Activated CD8-positive, alpha-beta T cell treated with anti-CD3 and anti-CD28 coated beads, Interleukin-2, amount 10 ng/mL, durations not matched to agents 7 days and 5 days (primary cell): ENCODE measurements at places on chromosomes 1 and 21. TPM values are rescaled to one million over a fixed set of nuclear protein-coding genes. Genes with fewer than 3 reads are reported as not detected.
A peak's percentile ranks its signal among the peaks of the same experiment; 100 is the strongest.

CFHR1 gene
- total RNA-seq, result not detected

RPE65 gene
- not detected for total RNA-seq

OR2AK2 gene
- total RNA-seq, result not detected

FCMR gene
- total RNA-seq, result 51.5 TPM

ZNF326 gene
- 18.1 TPM for total RNA-seq

NTMT2 gene
- not detected for total RNA-seq

- no peak overlapping the region for H3K27ac ChIP-seq
- no peak overlapping the region for H3K4me3 ChIP-seq
- H3K4me1 ChIP-seq, result peaks cover 5% of the 10 kb centered on the region
- no peak for DNase-seq
- H3K36me3 ChIP-seq, result peaks cover 70% of the 10 kb centered on the region
Observed at GRCh38 chr1:32831878-32832277, 14.4 kb downstream of the S100PBP start.

DNA sequence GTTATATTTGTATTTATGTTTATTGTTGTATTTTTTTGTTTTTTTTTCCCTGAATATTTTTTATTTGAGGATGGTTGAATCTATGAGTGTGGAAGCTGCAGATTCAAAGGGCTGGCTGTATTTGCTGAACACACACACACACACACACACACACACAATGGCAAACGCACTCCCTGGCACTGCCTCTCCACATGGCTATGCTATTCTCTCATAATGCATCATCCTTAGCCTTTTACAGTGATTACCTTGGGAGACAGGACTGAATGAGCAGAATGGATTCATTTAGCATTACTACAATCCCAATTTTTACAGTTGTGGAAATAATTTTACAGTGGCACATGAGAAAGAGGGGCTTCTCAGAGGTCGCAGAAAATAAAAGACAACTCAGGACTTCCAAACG lies 390.1 kb downstream of the PCP4 start:
- no peak for DNase-seq
- no peak overlapping the region for H3K4me3 ChIP-seq
- no peaks in the 10 kb centered on the region for H3K4me1 ChIP-seq
- no peaks in the 10 kb centered on the region for H3K27me3 ChIP-seq

- H3K27ac ChIP-seq, result peak overlapping the region; percentile 6
- H3K27me3 ChIP-seq, result no peaks in the 10 kb centered on the region
- peaks cover 62% of the 10 kb centered on the region for H3K36me3 ChIP-seq
- peak overlapping the region; percentile 99 for H3K4me3 ChIP-seq
- no peak for DNase-seq
Observed at GRCh38 chr1:155909894-155910293, 1.3 kb downstream of the RIT1 start.

GRCh38 chr1:159091607-159092031 lies 15.1 kb upstream of the AIM2 start:
- H3K27ac ChIP-seq, result peak overlapping the region; percentile 3
- peaks cover 10% of the 10 kb centered on the region for H3K27me3 ChIP-seq
- DNase-seq, result no peak
- peaks cover 31% of the 10 kb centered on the region for H3K4me1 ChIP-seq

DNA sequence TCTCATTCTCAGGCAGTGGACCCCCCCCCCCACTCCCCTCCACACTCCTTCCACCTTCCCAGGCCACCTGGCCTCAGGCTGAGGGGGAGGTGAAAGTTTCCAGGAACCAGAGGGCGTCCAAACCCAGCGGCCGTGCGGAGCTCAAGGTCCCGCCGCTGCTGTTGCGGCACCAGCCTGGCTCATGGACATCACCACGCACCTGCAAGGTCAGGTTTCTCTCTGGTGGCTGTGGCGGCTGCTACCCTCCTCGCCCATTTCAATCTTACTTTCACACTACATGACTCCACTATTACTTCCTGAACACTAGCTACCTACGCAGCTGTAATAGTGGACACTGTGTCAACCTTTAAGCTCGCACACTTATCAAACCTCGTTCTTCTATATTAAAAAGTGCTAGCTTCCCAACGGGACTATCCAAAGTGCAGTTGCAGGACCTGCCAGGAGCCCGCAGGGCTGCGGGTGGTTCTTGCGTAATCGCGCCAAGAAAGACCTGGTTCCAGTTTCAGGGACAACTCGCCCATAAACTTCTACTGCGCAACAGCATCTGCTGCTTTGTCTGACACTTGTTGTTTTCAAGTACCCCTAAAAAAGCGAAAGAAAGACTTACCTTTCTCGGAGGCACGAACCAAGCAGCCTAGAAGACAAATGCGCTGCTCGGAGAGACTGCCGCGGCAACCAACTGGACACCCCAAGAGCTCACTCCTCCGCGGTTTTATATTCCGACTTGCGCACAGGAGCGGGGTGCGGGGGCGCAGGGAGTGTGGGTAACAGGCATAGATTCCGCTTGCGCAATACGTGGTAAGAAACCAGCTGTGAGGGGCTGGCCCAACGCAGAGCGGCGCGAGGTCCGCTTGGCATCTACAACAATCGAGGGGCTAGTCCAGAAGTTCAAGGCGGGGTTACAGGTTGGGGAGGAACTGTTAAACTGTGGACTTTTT lies at the start of gene DIRAS3:
TSS of gene DIRAS3 (minus strand) at position 687 of the 938 bp plus-strand sequence. CDS start 3,330 bp downstream, outside the sequence.
- H3K4me3 ChIP-seq, result no peak within 1 kb of the TSS
- H3K4me1 ChIP-seq, result no peaks in the 10 kb centered on the region
- no peak within 1 kb of the TSS for H3K27ac ChIP-seq
- peaks cover 21% of the 10 kb centered on the region for H3K27me3 ChIP-seq
- no peaks in the 10 kb centered on the region for H3K36me3 ChIP-seq

DNA sequence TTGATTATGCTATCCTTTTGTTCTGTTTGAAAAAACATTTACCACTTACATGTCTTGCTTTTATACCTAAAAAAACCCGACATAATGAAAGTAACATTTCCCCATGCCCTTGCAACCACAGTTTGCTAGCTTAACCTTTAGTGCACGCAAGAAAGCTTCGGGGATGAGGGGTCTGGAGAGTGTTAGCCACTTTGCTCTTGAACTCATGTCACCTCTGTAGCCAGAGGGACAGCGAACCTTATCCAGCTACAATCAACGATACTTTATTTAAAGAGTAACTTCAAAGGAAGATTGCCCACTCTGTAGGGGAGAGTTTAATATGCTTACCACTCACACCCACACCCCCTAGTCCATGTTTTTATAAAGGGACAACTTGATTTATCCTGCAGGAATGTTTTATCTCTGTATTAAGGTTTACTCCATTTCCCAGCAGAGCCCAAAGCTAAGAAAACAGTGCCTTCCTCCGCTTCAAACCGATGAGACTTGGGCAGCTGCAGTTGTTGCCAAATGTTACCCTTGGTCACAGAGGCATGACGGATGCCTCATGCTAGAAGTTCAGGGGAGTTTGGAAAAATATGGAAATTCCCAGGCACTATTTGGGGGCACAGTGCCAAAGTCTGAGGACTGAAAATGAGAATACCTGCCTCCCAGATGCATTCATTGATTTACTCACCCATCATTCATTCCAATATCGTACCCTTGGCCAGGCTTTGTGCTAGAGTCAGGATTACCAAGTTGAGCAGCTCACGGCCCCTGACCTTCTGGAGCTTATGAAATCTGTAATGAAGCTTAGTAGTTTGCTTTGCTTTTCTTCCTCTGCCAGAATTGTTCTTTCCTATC lies 61.4 kb upstream of the VCAM1 start:
- no peaks in the 10 kb centered on the region for H3K36me3 ChIP-seq
- DNase-seq, result no peak
- H3K27me3 ChIP-seq, result peaks cover 22% of the 10 kb centered on the region
- H3K4me3 ChIP-seq, result no peak overlapping the region

DNA sequence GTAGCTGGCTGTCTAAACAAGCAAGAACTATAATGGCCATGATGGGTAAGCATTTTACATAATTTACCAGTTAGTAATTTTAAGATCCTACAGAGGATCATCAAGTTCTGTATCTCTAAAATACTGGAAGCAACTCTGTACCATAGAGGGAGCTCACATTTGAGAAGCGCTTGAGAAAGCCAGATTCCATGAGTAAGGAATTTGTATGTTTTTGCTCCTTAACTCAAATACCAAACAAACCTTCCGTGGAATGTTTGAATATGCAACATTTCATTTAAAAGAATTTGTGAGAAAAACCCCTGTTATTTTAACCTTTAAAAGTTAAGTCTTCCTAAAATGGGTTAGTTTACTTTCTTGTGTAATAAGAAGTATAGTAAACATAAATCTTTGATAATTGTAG lies 2.0 kb downstream of the TSHB start:
- H3K4me1 ChIP-seq, result no peaks in the 10 kb centered on the region
- peaks cover 4% of the 10 kb centered on the region for H3K27me3 ChIP-seq
- H3K4me3 ChIP-seq, result no peak overlapping the region
- DNase-seq, result no peak
- H3K27ac ChIP-seq, result no peak overlapping the region

- H3K27ac ChIP-seq, result no peak overlapping the region
- H3K4me1 ChIP-seq, result no peaks in the 10 kb centered on the region
- H3K27me3 ChIP-seq, result no peaks in the 10 kb centered on the region
- H3K4me3 ChIP-seq, result no peak overlapping the region
Observed at GRCh38 chr1:83104558-83104957, 894.4 kb downstream of the TTLL7 start.

DNA sequence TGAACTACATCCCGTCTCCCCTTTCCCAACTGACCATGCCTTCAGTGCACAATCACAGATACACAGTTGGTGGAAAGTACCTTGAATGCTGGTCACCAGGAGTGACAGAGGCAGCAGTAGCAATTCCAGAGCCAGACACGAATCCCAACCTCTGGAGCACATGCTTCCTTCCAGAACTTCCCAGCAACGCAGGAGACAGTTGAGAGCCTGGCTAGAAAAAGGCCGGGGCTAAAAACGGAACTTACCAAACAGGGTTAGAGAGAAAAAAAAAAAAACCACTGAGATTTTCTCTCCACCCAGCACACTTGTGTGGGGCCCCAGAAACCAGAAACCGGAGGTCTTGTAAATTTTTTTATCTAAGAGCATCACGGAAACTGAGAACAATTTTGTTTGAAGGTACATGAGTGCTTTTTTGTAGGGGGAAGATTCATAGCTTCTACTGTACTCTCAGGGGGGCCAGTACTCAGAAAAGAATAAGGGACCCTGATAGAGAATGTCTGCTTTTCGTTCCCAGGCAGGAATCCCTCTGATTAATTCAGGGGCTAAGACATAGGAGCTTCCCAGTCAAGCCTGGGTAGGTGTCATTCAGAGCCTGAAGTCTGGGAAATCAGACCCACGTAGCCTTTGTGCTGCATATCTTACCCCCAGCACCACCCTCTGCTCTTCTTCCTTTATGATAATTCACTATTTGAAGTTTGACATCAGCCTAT lies at the start of gene CD48:
TSS of gene CD48 (minus strand) at position 221 of the 710 bp plus-strand sequence. CDS start at position 162, 59 bp downstream.
- no peaks in the 10 kb centered on the region for H3K27me3 ChIP-seq
- peak; percentile 79 for DNase-seq
- H3K4me1 ChIP-seq, result peaks cover 39% of the 10 kb centered on the region
- no peak within 1 kb of the TSS for H3K27ac ChIP-seq

DNA sequence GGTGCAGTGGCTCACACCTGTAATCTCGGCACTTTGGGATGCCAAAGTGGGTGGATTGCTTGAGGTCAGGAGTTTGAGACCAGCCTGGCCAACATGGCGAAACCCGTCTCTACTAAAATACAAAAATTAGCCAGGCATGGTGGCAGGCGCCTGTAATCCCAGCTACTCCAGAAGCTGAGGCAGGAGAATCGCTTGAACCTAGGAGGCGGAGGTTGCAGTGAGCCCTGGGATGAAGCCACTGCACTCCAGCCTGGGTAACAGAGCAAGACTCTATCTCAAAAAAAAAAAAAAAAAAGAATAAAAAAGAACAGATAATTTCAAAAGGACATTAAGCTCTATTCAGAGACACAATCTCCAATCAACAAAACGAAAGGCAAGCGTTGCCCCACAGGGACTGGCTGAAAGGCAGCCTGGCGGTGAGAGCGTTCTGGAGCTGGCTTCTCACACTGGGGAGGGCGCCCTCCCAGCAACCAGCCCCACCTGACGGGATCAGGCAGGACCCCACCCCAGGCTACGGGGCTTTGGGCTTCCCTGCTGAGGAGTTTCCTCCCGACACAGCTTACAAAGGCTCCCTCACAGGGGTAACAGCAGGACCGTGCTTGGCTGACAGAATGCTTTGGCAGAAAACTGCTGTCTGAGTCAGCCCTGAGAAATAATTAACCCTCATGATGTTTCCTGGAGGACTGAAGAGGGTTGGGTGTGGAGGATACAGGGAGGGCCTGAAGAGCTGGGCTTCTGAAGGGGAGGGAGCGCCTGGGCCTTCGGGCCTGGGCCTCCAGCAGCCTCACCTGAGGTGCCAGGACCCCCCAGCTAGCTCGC lies 31.1 kb upstream of the SRP9 start:
- no peaks in the 10 kb centered on the region for H3K36me3 ChIP-seq
- no peak for DNase-seq
- no peak overlapping the region for H3K4me3 ChIP-seq
- H3K27ac ChIP-seq, result no peak overlapping the region
- H3K4me1 ChIP-seq, result no peaks in the 10 kb centered on the region

DNA sequence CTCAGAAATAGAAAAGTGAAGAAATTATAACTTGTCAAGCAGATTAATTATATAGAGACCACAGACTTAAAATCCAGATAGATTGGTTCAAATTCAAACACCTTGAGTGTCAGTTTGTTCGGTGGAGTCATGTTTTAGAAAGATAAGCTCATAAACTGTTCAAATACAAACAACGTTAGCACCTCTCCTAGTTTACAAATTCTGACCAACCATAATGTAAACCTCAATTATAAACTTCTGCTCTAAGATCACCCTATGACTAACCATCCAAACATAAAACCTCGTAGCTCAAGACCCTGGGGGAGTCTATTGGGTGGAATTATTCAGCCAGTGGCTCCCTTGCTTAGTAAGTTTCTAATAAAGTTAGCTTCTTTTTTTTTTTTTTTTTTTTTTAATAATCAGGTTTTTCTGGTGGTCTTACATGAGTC lies 12.4 kb downstream of the CBR1 start:
- no peak overlapping the region for H3K27ac ChIP-seq
- peaks cover 17% of the 10 kb centered on the region for H3K36me3 ChIP-seq
- H3K4me1 ChIP-seq, result peaks cover 36% of the 10 kb centered on the region
- DNase-seq, result no peak

- no peak overlapping the region for H3K4me3 ChIP-seq
- H3K4me1 ChIP-seq, result no peaks in the 10 kb centered on the region
- H3K36me3 ChIP-seq, result no peaks in the 10 kb centered on the region
- DNase-seq, result no peak
- no peaks in the 10 kb centered on the region for H3K27me3 ChIP-seq
- no peak overlapping the region for H3K27ac ChIP-seq
Observed at GRCh38 chr21:21286170-21286798, 288.1 kb downstream of the NCAM2 start.

DNA sequence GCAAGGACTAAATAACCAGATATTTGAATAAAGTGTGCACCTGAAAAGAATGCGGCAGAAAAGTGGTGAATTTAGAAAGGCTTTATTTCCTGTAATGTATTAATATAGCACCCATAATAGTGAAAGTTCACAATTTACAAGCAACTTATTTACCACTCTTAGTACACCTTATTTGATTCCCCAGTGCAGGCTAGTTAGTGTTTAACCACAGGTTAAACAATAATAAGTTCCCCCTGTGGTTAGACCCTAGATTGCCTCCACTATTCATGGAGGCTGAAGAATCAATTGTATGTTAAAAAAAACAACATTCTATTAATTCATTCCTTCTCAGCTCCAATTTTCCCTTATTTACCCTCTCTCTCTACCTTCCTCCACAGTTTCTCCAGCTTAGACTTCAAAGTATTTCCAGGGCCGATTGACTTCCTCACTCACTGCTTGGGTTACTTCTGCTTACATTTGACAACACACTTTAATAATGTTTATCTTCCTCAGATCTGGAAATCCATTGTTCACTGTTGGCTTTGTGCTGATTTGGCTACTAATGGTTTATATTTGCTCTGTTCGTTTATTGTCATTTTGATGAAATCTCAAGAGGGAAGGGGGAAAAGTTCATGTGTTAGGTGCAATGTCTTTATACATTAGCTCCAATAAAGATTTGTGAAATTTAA lies 796.3 kb downstream of the BRINP3 start:
- no peak overlapping the region for H3K4me3 ChIP-seq
- no peak overlapping the region for H3K27ac ChIP-seq
- no peaks in the 10 kb centered on the region for H3K27me3 ChIP-seq
- no peak for DNase-seq
- H3K4me1 ChIP-seq, result no peaks in the 10 kb centered on the region
